GM06990 (cell line): ENCODE measurements at places on chromosomes 13 and 19.

DNA sequence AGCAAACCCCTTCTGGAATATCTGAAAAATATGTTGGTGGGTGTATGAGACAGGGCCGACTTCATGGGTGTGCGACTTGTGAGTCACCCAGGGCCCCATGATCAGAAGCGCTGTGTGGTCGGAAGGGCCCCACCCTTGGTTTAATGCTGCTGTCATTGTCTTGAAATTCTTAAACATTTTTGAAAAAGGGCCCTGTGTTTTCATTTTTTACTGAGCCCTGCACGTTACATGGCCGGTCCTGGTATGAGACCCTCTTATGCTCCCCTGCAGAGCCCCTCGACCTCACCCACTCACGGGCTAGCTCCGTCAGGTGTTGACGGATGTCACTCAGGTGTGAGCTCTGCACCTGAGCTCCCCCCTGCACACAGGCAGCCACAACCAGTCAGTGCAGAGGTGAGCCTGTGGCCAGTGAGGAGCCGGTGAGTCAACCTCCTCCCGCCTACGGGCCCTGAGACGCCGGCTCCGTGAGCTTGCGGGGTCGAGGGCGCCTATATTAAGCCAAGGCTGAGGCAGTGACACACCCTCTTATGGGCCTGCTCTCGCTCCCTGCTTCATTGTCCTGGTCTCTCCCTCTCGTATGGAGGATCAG lies 27.7 kb downstream of the GADD45B start:
- no peak for DNase-seq

GRCh38 chr19:30799865-30800755 lies 427.9 kb downstream of the ZNF536 start:
- no peak for DNase-seq

DNA sequence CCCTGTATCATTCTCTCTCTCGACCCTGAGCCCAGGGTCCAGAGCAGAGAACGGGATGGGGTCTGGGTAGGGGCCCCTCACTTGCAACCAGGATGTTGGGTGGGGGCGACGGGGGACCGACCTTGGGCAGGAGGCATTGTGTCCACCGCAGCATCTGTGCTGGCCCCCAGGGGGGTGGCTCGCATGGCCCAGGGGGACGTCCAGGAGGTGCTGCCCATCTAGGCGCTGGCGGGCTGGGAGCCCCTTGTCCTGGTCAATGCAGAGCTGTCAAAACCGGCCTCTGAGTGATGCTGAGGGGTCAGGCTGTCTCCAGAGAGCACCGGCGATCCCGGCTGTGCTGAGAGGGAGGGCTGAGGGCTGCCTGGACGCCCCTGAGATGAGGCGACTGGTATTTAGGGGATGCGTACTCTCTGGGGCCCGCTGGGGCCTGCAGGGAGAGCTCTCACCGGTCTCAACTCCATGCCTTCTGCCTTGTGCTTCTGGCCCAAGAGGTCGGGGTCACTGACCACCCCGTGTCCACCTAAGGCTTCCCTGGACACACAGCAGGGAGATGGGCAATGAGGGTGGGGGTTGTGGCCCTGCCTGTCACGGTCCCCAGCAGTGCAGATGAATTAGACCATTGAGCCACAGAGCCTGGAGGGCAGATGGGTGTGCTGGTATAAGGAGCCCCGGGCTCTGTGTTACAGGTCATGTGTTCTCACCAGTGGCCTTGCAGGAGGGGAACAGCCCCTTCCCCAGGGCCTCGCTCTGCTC lies 8.6 kb downstream of the RPS9 start:
- peak; percentile 68 for DNase-seq

DNA sequence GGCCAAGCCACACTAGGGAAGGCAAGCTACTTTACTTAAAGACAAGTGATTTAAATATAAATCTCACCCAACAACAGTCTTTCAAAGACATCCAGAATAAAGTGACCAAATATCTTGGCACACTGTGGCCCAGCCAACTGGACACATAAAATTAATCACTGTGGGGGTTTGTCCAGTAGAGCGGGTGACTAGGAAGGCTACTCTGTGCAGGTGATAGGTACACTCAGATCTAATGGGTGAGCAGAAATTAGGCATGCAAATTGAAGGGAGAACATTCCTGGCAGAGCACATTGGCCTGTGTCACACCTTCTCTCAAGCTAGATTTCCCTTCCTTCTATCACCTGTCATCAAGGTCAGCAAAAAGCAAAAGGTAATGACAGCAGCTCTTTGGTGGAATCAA lies 23.4 kb upstream of the CYSLTR2 start:
- no peak for DNase-seq

DNA sequence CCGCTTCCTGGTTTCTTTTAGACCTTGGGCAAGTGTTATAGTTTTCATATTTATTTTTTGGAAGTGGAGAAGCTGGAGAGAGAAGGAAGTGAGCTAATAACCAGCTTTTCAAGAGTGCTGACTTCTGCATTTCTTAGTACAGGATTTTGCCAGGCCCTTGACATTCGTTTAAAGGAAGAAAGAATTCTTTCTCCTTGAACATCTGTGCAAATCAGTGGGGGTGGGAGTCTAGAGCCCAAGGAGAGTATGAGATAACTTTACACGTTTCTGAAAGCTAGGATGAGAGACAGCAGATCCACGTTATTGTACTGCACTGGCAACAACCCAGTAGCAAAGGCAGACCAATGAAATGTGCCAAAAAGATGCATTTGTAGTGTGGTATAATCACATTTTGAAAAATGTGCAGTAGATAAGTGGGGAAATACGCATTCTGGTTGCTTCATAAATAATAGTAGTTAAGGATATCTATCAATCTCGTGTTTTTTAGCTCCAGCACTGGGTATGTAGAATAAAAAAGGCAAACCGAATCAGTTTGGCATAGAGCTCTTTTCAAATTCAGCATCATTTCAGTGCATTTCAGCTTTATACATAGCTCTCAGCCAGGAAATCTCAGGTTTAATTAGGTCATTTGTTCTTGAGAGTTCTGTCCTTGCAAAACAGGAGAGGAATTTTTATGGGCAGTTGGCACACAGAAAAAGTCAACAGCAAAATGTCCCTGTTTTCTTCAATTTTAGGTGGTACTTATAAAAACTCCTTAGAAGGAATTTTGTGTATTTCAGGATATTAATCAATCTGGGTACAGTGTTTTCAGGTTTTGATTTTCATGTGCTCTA lies 4.3 kb downstream of the RNF113B start:
- no peak for DNase-seq

DNA sequence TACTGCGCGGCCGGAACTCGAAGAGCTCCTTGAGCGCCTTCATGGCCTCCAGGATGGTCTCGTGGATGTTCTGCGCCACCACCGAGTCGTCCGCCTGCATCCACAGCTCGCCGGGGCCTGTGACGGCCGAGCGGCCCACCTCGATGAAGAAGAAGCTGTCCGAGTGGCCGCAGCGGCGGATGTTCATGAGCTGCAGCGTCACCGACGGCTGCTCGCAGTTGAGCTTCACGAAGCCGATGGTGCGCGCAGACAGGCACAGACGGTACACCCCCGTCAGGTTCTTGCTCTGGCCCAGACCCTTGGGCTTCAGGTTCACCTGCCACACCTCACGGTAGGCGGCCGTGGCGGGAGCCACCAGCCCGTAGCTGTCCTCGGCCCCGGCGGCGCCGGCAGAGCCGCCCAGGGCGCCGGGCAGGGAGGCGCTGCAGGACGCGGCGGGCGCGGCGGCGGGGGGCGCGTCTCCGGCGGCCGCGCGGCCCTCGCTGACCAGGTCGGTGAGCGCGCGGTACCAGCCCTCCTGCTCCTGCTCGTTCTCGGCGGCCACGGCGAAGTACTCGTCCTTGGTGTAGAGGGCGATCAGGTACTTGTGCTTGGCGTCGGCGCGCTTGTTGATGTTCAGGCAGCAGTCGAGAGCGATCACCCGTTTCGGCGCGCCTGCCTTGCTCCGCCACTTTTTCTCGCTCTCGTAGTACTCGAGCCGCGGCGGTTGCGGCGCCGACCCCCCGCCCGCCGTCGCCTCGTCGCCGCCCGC lies 1.1 kb downstream of the IRS2 start:
- no peak for DNase-seq

DNA sequence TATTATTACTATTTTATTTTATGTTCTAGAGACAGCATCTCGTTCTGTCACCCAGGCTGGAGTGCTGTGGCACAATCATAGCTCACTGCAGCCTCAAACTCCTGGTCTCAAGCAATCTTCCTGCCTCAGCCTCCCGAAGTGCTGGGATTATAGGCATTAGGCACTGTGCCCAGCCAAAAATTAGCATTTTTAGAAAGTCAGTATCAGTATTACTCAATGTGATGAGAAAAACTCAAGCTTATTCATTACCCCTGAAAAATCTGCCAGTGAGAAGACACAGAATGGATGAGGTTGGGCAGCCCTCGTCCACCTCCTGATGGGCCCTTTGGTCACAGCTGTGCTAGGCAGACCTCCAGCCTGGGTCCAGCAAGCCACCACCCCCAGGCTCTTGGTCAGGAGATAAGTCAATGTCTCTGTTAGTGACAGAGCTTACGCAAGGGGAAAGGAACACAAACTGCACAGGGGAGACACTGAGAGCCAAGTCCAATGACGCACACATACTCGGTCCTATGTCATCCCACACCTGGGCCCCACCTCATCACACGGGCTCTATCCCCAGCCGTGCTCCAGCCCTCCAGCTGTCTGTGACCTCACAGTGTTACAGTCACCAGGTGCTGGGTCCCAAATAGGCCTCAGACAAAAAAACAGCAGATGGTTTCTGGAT lies 19.8 kb downstream of the PEPD start:
- DNase-seq, result no peak
